Cardiac septum (tissue), 1 donor: ENCODE measurements at places on chromosomes 12 and 14.

DNA sequence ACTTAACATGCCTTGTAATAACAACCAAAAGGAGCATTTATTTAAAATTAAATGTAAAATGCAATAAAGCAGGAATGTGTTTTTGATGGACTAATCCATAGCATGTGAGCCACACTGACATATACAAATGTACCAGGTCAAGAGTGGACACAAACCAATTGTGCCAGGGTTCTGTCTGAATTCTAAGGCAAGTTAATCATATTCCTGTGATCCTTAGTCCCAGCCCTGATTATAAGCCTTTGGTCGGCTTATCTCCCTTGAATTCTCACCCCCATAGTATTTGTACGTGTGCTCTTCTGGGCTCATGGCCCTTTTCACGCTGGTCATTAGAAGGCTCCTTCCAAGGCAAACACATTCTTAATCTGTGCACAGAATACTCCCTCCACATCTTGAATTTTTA lies 10.6 kb upstream of the SRSF5 start:
- no peak for DNase-seq

- no peak for DNase-seq
These were observed 65.7 kb downstream of the TTC9 start for GRCh38 chr14:70707138-70708038.

- DNase-seq: no peak
These were observed 6.6 kb downstream of the PPP4R4 start for GRCh38 chr14:94180655-94181271.

GRCh38 chr12:22321638-22322037 lies 12.9 kb downstream of the ST8SIA1 start:
- no peak for DNase-seq

DNA sequence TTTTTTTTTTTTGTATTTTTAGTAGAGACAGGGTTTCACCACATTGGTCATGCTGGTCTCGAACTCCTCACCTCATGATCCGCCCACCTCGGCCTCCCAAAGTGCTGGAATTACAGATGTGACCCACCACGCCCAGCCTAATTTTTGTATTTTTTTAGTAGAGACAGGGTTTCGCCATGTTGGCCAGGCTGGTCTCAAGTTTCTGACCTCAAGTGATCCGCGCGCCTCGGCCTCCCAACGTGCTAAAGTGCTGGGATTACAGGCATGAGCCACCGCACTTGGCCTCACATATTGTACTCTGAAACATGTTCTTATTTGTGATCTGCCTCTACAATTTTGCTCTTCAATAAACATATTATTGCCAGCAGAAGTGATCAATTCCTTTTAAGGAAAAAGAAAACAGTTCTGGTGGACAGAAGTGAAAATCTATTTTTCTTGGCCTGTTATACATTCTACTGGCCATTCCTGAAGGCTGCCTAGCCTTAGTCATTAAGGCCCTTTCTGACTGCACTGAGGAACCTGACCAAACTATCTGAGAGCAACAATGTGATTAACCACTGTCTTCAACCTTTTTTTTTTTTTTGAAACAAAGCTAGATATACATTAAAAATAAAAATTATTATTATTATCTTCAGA lies 36.1 kb downstream of the SNX6 start:
- DNase-seq: no peak

- DNase-seq: no peak
These were observed 55.5 kb downstream of the CALM1 start for GRCh38 chr14:90452366-90452765.

DNA sequence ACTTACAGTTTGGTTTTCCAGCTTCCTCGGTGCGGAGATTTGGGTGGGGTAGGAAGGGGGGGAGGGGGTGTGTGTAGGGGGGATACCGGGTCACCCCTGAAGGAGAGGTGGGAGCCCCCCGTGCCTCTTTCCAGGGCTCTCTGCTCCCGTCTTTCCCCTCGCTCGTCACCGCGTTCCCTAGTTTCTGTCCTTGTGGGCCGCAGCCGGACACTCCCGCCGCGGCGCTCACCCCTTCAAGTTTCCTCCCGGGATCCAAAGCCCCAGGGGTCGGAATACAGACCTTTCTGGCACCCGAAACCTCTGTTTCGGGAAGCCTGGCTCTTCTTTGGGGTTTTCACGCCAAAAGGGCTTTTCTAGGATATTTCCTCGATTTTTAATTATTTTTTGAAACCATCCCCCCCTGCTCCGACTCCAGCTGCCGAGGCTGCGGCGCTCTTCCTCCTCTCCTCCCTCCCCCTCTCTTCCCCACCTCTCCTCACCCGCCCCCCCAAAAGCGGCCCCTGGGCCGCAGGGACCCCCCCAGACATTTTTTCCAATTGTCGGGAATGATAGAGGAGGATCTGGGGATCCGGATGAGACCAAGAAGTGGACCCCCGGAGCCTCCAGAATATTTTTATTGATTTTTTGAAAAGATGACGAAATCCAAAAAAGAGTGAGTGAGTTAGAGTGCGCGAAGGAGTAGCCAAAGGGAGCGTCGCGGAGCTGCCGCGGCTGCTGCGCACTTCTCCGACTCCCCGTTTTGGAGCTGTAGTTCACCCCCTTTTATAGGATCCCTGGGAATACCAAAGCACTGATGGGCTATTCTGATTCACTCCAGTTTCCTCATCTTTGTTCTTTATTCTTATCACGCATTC lies 1.7 kb downstream of the CCND2 start:
- no peak for DNase-seq

DNA sequence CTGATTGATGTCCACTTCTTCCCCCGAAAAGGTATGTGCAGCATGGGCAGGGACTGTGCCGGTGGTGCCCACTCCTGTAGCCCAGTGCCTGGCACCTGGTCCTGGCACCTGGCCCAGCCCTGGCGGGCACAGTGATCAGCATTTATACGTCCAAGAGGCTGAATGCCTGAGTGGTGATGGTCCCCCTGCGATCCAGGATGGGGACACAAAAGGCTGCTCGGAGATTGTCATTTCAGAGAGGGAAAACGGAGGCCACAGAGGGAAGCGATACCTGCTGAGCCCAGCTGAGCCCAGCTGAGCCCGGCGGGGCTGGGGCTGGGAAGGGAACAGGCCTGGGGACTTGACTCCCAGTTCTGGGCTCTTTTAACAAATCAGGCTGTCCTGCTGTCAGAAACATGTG lies 55.8 kb downstream of the PRIMA1 start:
- DNase-seq: no peak

DNA sequence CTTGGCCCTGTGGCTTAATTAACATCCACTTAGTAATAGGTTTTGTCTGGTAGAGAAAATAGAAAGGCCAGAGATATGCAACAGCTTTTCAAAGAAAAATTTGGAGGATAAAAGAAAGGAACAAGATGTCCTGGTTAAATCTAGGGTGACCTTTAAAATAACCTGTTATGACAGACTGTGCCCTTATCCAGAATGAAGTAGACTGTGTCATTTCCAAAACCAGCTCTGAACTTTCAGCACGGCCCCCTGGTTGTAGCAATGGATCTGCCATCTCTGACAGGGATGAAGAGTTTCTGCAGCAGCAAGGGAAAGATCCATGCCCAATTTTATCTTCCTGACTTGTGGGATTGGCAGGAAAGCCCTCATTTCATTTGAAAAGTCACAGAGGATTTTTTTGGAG lies 5.1 kb downstream of the PLEKHG7 start:
- no peak for DNase-seq

DNA sequence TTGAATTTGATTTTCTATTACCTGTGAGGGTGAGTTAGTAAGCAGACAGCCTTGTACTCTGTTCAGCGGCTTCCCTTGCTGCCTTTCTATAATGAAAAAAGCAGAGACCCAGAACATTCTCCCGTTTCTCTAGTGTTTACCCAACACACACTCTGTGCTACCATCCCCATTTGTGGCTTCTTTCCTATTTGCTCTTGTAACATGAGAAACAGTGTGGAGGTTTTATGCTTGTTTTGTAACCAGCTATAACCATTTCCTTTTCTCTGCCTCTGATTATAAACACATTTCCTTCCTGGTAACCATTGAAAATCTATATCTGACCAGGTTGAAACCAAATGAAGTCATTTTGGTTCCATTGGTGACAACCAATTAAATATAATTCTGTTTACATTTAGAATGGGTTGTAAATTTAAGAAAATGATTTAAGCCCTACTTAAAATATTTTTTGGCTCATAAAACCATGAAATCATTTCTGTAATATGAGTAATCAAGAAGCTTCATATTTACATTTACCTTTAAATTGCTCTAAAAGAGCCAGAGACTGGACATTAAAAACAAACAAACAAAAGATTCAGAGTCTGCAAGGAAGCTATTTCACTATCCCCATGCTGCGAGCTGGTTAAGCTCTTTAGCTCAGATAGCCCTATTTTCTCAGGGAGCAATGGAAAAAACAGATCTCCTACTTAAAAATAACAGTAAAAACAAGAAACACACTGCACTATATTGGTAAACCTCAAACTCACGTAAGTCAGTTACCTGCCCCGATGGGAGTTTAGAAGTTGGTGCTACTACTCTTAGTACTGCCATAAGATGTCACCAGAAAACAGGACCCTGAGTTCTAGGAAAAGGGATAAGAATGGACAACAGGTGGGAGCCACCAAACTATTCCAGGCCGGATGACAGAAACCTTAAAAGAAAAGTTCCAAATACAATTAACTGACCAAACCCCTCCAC lies 206.5 kb upstream of the EEA1 start:
- no peak for DNase-seq
